ENCODE measurements at places on chromosomes 5 and 9.

DNA sequence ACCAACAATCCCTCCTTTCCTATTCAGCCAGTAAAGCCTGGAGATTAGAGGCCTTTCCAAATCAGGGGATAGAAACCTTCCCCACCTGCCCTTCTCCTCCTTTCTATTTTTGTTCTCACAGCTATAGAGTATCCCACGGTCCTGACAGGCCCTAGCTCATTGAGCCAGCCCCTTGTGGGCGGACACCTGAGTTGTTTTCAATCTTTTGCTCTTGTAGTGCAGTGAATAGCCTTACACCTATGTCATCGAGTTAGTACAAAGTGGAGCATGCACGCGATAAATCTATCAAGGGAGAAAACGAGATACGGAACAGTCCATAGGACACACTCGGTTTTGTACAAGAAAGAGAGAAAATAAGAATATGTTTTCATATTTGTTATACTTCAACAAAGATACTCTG, 77.2 kb downstream of the TSPAN17 start:
- no peak for DNase-seq

DNA sequence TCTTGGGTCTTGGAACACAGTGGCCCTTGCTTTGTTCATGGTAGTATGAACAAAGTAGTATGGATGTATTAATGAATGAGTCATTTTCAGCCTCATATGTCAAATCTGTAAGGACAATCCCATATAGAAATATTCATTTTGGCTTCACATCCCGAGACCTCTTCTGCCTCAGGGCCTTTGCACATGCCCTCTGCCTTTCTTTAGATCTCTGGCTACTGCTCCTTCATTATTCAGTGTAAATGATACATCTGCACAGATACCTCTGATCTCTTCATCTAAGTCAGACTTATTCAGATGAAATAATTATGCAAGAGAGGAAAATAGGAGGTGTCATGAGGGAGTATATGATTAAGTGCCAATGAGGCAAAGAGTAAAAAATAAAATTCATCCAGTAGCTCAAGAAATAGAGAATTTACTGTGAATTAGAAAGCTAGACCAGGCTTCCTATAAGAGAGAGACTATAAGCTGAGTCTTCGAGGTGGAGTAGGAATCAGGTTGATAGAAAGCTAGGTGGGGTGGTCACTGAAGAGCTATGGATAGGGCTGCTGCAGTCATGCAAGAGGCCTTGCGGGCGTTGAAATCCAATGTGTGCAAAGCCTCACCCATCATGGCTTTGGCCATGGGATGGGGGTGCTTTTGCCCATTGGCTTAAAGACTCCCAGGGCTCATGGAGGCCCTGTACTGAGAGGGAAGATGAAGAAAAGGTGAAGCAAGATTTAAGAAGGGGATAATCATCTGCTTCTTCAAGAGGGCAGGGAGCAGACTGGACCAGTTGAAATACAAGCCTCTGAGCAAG, 3.7 kb upstream of the TTLL11 start:
- no peak for DNase-seq

DNA sequence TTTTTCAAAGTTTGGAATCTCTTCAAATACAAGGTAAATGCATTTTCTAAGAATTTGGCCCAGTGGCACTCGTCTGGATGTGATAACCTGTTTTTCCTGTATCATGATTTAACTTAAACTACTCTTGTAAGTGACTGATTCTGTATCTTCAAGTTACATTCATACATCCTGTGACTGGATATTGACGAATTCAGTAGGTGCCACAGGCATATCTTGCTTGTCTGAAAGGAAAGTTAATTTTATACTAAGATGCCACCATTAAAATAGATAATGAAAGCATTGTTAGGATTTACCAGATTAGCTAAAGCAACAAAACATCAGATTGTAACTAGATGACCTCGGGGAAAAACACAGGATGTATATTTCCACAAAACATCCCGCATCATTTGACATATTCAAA, 175.3 kb upstream of the ZNF608 start:
- no peak for DNase-seq

GRCh38 chr5:105536675-105537074, 1974.1 kb upstream of the NUDT12 start:
- no peak for DNase-seq

DNA sequence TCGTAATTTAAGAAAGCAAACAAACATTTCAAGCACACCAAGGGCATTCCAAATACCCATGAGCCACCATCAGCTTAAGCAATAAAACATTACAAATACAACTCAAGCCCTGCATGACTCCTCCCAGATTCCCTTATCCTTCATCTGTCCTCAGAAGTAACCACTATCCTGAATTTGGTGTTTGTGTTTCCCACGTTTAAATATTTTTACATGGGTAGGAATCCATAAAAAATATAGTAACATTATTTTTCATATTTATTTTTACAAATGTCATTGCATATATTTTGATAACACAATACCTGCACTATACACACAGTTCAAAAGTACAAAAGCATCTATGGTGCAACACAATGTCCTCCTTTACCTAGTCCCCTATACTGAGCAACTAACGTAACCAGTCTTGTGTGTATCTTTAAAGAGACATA, 6.4 kb downstream of the PRKAA1 start:
- no peak for DNase-seq

DNA sequence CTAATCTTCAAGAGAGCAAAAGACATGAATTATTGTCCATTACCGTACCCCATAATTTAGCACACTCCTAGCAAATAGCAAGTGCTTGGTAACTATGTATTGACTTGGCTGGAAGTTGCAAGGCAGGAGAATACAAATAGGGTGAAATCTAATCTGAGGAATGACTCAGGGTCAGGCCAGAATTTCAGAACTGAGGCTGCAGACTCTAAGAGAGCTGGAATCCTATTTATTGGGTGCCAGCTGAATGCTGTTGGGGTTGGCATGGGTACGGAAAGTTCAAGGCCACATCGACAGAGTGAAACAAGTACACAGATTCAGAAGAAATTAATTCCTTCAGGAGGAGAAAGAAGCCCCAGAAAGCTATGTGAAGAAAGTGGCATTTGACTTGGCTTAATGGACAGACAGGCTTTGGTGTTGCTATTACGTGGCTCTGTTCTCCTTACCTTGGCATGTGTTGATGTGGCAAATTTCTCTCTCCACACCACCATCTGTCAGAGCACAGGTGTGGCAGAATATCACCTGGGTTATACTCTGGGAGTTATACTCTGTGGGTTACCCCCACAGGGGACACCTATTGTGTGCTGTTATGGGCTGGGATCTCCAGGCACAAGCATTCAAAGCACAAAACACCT, 20.9 kb upstream of the ASTN2 start:
- DNase-seq: no peak
